ENCODE measurements at places on chromosomes 7 and 10. TPM values are rescaled to one million over a fixed set of nuclear protein-coding genes. Genes with fewer than 3 reads are reported as not detected.

Gene FAM237B
- total RNA-seq = not detected

Gene MASTL
- 54.1 TPM for total RNA-seq

Gene GRB10
- 79.2 TPM for total RNA-seq

Gene HOXA9
- 0.67 TPM for total RNA-seq

Gene ELMO1
- 0.33 TPM for total RNA-seq

Measured in melanocyte of skin (primary cell).